ENCODE measurements at places on chromosomes 2 and 18.

GRCh38 chr2:236367506-236368289 lies 103.5 kb upstream of the ASB18 start:
- no peak for DNase-seq

GRCh38 chr2:54629914-54630857 lies 93.3 kb upstream of the EML6 start:
- DNase-seq = no peak

DNA sequence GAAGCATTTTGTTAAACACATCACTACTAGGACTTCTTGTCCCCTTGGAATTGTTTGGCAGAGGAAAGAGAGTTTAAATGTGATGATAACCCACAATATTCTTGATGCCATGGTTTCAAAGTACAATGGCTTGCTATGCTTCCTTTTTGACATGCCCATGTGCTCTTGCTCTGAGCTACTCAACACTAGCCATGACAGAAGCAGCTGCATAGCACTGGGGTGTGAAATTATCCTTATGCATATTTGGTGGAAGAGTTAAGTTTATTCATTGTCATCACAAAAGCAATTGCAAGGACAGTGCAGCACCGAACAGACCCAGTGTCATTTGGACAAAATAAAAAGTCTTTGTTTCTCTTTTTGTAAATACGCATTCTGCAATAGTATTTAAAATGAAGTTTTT lies 209.9 kb upstream of the CDH20 start:
- DNase-seq = no peak

GRCh38 chr2:29218071-29218470 lies 102.9 kb downstream of the CLIP4 start:
- DNase-seq = no peak

GRCh38 chr18:79625195-79625923 lies 54.2 kb upstream of the CTDP1 start:
- no peak for DNase-seq

GRCh38 chr18:73577365-73577764 lies 570.3 kb downstream of the FBXO15 start:
- no peak for DNase-seq

DNA sequence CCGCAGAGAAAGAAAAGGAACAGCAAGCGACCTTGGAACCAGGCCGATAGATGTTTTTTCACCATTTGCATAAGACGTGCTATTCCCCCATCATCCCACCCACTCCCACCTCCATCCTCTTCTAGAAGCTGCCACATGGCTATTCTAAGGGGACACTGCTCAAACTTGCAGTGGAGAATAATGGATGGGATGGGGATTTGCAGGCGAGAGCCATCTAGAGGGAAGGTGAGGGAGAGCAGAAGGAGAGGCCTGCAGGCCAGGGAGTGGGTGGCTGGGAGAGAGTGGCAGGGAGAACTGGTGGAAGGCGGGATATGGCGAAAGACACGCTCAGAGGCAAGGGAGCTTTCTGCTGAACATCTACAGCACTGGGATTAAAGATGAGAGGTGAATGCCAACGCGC lies 84.9 kb downstream of the MAPK4 start:
- DNase-seq = peak; percentile 74

DNA sequence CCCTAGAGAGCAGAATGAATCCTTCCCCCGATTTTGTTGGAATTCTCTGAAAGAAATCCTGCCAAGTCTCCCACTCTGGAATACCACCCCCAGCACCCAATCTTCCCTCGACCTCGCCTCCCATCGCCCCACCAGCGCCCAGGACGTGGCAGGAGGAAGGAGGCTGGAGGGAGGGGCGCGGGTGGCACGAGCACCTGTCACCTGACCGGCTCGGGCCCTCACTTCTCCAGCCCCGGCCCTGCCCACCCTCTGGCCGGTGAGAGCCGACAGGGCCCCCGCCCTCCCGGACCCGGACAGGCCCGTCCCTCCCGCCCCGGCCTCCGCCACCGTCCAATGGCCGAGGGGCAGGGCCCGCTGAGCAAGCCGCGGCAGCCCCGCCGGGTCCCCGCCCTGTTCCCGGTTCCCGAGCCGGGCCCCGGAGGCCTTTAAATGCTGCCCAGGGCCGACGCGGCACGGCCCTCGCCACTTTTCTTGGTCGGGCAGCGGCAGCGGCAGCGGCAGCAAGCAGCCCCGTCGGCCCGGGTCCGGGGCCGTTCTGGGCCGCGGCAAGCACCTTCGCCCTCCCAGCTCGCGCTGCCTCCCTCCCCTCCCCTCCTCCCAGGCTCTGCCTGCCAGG lies at the start of gene LGALSL:
TSS of gene LGALSL (plus strand) at position 393 of the 616 bp plus-strand sequence. CDS start 384 bp downstream, outside the sequence.
- DNase-seq = peak; percentile 67

- DNase-seq = no peak
Observed at GRCh38 chr2:46855805-46856204, 59.8 kb downstream of the MCFD2 start.

DNA sequence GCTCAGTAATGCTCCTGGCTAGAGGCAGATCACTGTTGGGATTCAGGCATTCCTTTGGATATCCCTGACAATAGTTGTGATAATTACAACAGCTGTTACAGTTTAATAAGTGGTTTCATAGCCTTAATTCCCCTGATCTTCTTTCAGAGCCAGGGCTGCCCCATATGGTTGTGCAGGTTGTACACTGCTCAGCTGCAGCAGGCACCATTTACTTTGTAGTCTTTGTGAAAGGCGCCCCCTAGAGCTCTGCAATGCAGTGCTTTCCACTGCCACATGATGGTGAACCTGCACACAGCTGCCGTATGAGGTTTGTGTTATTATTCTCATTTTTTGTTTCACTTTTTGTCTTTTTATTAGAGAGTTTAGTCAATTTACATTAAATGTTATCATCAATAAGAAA lies 239.1 kb downstream of the KCNS3 start:
- peak; percentile 37 for DNase-seq

DNA sequence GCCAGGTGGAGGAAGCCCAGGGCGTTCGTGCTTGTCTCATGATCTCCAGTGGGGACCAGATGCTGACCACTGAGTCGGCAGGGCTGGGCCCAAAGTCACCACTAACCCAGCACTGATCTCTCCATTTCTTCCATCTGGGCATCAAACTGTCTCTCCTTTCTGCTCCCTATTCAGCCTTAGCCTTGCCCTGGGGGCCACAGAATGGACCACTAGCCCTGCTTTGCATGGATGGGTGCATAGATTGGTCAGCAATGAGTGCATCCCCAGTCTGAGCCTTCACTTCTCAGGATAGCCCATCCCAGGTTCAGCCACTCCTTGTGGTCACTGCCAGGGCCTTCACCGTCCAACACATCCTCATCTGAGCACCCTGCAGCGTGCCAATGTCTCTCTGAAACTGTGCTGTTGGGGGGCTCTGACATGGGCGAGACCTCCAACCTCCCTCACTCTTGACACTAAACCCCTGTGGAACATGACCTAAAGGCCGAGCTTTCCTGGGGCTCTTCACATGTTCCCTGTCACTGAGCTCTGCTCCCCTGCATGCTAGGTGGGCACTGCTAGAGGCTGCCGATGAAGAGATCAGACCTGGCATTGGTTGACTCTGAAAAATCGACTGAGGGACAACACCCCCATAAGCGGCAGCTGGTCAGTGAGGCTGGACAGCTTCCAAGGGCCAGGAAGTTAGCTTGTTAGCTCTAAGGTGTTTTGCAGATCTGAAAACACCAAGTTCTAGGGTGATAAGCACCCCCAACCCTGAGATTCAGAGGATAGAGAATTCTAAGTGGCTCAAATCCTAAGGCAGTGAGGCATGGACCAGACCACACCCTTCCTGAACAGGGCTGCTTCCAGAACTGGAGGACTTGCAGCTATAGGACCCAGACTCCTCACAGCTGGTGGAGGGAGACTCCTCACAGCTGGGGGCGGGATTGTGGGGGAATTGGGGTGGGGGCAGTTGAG lies 61.7 kb downstream of the HS1BP3 start:
- DNase-seq = no peak

- DNase-seq = no peak
Observed at GRCh38 chr2:202149936-202150335, 76.9 kb downstream of the KIAA2012 start.

GRCh38 chr2:64649013-64649484 lies 4.7 kb downstream of the SERTAD2 start:
- no peak for DNase-seq

DNA sequence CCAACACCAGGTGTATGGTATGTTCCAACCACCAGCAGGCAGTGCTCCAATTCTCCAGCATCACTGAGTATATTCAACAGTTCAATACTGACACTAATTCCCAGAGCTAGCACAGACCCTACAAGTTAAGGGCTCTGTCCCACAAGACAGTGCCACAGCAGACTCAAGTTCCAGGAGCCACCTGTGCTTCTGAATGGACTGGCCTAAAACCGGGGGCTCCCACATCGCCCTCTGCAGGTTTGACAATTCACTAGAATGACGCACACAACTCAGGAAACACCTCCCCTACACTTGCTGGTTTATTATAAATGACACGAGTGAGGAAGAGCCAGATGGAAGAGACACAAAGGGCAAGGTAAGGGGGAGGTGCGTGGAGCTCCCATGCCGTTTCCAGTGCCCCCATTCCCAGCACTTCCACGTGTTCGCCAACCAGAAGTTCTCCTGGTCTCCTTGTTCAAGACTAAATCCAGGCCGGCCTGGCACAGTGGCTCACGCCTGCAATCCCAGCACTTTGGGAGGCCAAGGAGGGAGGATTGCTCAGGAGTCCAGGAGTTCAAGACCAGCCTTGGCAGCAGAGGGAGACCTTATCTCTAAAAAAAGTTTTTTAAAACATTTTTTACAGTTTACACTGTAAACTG lies 12.2 kb upstream of the ATP6V1B1 start:
- peak; percentile 18 for DNase-seq

GRCh38 chr2:200752332-200752731 lies 59.4 kb upstream of the BZW1 start:
- DNase-seq = no peak

DNA sequence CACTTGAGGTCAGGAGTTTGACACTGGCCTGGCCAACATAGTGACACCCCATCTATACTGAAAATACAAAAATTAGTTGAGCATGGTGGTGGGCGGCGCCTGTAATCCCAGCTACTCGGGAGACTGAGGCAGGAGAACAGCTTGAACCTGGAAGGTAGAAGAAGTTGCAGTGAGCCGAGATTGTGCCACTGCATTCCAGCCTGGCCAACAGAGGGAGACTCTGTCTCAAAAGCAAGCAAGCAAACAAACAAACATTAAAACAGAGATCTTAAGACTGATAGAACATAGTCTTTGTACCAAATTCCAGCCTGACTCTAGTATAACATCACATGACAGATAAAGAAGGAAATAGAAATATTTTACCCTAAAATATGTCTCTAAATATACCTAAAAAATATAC lies 168.1 kb downstream of the PTPRM start:
- no peak for DNase-seq

- no peak for DNase-seq
Observed at GRCh38 chr2:216503159-216503629, 4.5 kb downstream of the RPL37A start.

Measured in NCI-H69 (cell line).